EL (cell line): ENCODE measurements at places on chromosomes 6 and 20.

DNA sequence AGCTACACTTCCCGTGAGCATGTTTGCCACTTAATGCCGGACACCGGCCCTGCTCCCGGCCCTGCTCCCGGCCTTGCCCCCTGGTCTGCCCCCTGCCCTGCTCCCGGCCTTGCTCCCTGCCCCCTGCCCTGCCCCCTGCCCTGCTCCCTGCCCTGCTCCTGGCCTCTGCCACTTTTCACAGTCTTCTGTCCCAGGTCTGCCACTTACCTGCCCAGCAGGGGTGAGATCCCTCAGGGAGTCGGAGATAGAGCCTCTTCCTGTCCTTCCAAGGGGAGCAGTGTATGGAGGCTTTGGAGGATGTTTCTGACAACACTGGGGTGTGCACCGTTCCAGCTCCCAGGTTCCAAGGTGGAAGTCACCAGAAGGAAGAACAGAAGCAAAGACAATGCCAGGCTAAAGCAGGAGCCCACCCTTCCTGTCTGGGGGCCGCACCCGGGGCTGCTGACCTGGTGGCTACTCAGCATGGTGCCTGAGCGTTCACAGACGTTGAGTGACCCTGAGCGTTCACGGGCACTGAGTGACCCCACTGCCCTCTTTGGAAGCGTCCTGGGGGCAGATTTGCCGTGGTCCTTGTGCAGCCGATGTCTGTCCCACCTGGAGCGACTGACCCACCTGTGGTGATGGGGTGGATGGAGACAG, 199.8 kb downstream of the DLL1 start:
- DNase-seq, result no peak

- no peak for DNase-seq
Measured at GRCh38 chr6:169930799-169931198, 179.4 kb downstream of the ERMARD start.

- peak; percentile 69 for DNase-seq
Measured at GRCh38 chr6:16333580-16333979, 95.2 kb downstream of the GMPR start.

DNA sequence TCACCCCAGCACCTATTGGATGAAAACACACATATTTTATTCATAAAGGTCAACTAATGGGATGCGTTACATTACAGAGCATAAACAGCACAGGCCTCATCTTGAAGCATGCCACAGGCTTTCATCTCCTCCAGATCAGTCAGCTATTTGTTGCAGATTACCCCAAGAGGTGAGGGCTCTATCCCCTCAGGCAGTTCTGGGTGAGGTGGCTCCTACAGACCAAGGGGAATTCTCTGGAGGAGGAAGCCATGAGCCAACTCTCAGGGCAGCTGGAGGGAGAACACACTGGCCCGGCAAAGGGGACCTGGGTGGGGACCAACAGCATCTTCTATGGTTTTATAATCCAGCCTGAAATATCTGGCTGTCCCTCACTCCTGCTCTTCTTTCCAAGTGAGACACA, 126.4 kb upstream of the BTBD3 start:
- peak; percentile 24 for DNase-seq

GRCh38 chr20:51470907-51471411, 71.6 kb downstream of the NFATC2 start:
- DNase-seq, result no peak
